ENCODE measurements at places on chromosomes 2 and 18.

GRCh38 chr2:74958274-74959105, at the start of gene POLE4:
TSS of gene POLE4 (plus strand) at chr2:74958643. CDS start at chr2:74958680, 37 bp downstream.
- DNase-seq: peak; percentile 86

GRCh38 chr2:13604951-13605661, 888.4 kb downstream of the TRIB2 start:
- DNase-seq: peak; percentile 35

DNA sequence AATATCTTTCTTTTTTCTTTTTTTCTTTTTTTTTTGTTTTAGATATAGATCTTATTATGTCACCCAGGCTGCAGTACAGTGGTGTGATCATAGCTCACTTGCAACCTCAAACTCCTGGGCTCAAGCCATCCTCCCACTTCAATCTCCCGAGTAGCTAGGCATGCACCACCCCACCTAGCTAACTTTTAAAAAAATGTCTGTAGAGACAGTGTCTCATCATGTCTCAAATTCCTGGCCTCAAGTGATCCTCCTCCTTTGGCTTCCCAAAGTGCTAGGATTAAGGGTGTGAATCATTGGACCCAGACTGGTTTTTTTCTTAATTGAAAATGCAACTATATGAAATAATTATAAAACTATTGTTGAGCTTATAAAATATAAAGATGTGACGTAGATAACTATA, 9.8 kb upstream of the ZCCHC2 start:
- no peak for DNase-seq

DNA sequence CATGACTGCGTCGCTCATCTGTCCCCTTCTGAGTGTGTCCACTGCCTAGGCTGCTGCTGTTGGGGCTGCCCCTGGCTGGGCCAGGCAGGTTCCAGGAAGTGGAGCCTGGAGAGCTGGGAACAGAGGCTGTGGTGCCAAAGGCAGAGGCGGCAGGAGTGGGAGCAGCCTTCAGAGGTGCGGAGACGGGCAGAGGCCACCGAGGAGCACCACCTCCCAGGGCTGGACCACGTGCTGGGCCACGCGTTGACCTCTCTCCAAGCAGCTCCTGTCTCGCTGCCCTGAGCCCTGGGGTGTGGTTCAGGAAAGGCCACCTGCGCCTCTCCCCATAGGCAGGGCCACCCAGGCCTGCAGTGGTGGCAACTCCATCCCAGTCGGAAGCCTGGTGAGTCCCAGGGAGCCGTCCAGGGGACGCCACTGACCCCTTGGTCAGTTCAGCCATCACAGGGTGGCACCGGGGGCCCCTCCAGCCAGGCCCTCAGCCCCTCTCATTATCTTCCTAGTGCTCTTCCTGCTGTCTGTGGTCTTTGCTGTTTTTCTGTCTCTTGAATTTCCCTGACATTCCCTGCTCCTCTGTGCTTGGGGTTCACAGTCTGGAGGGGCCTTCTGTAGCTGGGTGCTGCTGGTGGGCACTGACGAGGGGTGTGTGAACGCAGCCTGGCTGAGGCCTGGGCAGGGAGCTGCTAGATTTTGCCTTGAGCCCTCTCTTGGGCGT, 122.8 kb upstream of the HS6ST1 start:
- no peak for DNase-seq

- no peak for DNase-seq
Measured at GRCh38 chr2:161873707-161874106, 200.3 kb downstream of the DPP4 start.

- peak; percentile 18 for DNase-seq
Measured at GRCh38 chr2:46615986-46616485, 136.7 kb downstream of the TMEM247 start.

DNA sequence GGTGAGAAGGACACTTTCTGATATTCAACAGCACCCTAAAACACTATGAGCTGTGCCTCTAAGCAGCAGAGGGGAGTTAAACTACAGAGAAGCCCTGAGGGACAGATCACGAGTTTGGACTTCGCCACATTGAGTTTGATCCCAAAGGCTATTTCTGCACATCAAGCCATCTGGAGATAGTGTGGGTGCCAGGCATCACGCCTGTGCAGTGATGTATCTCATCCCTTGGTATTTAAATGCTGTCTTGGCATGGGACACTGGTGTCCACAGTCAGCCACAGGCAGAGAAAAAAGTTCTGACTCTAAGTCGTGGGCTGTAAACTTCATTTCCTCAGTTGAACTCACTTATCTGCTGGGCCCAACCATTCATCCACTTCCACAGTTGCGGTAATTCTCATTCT, 742.3 kb upstream of the CELF4 start:
- DNase-seq: no peak

DNA sequence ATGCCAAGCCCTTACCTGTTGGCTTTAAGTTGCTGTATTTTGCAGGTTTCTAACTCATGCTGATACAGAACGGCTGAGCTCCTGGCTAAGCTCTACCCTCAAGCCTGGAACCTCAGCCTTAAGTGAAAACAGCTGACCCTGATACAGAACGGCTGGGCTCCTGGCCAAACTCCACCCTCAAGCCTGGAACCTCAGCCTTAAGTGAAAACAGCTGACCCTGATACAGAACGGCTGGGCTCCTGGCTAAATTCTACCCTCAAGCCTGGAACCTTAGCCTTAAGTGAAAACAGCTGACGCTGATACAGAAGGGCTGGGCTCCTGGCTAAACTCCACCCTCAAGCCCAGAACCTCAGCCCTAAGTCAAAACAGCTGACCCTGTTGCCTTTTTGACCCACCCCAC, 17.6 kb upstream of the DNER start:
- DNase-seq: peak; percentile 78

DNA sequence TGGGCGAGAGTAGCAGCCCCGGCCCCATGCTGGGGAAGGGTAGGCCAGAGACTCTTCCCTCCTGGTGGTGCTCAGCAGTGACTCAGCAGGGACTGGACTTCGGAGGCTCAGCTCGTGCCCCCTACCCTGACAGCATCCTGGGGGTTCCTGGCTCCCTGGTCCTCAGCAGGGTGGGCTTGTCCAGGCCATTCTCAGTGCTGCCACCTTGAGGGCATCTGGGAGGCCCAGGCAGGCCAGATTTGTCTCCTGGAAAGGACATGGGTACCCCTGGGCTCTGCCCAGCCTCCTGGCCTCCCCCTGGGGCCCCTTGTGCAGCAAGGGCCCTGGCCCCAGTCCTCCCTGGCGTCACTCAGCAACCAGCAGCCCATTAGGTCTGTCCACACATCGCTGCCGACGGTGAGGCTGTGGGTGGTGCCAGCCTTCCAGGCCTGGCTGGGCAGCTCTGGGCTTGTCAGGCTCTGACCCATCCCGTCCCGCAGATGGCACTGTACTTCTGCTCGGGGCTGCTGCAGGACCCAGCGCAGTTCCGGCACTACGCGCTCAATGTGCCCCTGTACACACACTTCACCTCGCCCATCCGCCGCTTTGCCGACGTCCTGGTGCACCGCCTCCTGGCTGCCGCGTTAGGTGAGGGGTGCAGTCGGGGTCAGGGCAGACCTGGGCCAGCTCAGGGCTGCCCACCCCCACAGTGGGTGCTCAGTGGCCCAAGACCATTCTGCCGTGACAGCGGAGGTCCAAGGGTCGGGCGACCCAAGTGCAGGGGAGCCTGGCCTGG, 45.0 kb upstream of the ALPP start:
- peak; percentile 12 for DNase-seq

DNA sequence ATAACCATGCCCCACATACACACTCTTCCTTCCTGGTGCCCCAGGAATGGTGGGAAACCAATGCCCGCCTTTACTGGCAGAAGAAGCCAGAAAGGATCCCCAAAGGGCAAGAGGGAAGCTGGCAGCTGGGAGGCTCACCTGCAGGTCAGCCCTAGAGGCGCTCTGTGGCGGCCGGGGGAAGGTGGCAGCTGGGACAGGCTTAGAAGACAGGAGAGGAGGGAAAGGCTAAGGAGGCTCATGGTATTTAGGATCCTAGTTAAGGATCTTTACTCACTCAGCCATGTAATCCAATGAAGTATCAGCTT, 23.8 kb downstream of the ADRA2B start:
- no peak for DNase-seq

DNA sequence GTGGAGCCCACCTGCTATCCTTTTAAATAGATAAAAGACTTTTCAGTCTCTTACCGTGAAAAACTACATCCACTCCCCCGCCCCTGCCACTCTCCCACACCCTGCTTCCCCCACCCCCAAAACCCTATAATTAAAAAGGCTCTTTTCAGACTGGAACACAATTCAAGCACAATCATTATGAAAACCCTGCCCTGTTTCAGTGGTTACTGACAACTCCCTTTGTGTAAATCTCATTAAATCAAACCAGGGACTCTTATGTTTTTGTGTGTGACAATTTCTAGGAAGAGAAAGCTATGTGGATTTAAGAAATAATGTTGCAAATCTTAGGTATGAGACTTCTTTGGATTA, 21.0 kb upstream of the ZNF532 start:
- no peak for DNase-seq

DNA sequence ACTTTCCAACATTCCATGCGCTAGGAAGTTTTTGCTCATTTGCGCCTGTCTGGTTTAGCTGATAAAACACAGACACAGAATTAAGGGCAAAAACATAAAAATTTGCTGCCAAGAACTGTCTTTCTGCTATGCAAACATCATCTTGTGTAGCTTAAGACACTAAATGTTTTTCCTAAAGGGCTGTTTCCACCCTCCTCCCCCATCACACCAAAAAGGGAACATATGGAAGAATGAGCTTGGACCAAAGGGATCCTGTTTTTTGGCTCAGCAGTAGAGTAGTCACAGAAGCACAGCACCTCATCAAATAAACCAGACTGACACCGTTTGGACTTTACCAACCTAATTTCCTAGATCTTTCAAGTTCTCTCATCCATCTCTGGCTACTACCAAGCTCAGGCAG, 210.1 kb downstream of the ZNF521 start:
- DNase-seq: no peak

GRCh38 chr2:113098532-113098931, 28.9 kb upstream of the IL1RN start:
- DNase-seq: no peak

GRCh38 chr2:105718846-105719481, 25.7 kb upstream of the NCK2 start:
- DNase-seq: no peak

GRCh38 chr2:67130531-67131256, 266.4 kb upstream of the ETAA1 start:
- DNase-seq: peak; percentile 33

DNA sequence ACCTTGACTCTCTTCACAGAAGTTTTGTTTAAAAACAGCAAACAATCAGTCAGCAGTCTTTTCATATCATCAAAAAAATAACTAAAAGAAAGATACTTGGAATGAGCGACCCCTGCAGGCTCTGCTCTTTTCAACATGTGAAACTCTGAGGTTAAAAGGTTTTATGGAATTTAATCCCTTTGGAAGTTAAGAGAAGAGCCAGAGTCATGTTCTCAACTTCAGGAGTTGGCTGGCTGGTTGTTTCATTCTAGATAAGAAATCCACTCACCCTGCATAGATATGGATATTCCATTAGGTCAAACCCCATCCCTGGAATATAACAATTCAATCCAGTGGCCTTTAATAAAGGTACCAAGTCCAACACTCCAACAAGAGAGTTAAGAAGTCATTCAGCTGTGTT, 115.6 kb upstream of the RMDN2 start:
- DNase-seq: peak; percentile 73

DNA sequence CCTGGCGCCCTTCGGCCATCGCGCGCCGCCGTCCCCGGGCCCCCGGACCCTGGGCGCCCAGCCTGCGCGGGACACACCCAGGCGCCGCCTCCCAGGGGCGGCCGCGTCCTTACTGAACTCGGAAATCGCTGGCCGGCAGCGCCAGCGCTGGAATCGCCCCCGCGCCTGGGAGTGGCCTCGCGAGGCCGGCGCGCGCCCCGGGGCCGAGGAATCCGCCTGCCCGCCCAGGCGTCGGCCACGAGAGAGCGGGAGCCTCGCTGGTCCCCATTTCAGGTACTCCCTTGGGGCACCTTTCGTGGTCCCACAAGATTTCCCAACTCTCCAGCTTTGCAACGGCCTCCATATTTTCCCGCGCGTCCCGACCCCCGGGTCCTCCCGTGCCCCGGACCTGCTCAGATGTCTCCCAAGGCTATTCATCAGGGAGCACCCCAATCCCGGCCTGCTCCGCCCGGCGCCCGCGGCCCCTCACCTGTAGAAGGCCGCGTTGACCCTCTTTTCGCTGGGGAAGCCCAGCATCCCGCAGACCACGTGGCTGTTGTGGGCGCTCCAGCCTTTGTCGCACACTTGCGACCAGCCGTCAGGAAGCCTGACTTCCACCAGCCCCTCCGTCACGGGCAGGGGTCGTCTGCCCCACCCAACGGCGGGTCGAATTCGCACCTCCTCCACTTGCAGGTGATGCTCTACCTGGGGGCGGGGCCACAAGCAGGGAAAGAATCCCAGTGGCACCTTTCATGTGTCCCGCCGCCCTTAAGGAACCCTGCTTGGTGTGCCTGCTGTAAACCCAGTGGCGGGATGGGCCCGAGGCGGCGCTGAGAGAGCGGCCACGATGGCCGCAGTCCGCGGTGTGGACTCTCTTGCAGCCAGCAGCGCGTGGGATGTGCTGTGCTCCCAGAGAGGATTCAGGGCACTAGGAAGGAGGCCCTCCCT, 4.6 kb downstream of the LOXL3 start:
- DNase-seq: peak; percentile 60

DNA sequence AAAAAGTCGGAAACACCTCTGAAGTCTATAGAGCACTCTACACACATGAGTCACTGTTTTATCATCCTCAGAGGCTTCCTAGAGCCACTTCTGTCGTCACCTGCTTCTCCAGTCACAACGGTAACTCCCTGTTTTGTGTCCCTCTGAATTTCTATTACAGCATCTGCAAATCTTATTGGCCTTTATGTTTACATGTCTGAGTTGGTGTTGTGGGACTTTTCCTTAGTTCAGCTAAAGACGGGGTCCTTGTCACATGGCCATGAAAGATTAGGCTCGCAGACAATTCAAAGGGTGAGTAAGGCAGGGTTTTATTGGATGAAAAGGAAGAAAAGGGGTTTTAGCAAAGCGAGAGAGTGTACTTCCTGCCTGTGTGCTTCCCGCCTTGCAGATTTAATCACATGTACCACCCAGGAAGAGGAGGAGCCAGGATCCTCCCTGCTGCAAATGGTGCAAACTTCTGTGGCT, 185.6 kb downstream of the LPIN1 start:
- no peak for DNase-seq

GRCh38 chr18:25810736-25811135, 279.7 kb downstream of the SS18 start:
- DNase-seq: no peak

DNA sequence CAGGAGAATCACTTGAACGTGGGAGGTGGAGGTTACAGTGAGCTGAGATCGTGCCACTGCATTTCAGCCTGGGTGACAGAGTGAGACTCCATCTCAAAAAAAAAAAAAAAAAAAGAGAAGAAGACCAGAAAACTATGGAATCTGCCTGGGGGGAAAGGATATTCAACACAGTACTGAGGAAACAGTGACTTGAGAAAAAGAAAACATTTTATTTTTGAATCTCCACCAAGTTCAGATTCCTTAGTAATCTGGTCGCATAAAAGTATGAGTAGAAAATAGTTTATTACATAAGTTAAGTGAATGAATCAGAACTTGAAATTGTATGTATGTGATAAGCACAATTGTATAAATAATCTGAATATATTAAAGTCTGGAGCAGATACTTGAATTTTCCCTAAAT, 13.0 kb upstream of the HAT1 start:
- DNase-seq: no peak

- no peak for DNase-seq
Measured at GRCh38 chr2:136057802-136058140, 60.2 kb downstream of the CXCR4 start.

GRCh38 chr18:31679133-31679742, 5.1 kb downstream of the B4GALT6 start:
- peak; percentile 67 for DNase-seq
